ENCODE measurements at places on chromosomes 7 and 10.
A peak's percentile ranks its signal among the peaks of the same experiment; 100 is the strongest.

DNA sequence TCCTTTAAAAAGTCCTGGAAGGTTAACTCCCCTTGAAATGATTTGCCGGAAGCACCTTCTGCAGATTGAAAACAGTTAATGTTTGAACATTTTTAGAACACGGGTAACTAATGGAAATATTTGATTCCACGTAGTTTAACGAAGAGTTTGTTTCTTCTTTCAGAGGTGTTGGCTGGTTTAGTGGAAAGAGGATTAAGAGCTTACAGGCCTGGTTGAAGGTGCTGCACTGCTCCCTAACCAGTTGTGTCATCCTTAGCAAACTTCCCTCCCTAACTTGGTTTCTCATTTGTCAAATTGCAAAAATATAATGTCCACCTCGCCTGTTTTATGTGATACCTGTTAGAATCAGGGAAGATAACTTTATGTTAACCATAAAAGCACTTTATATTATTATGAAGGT is 243.0 kb upstream of the FZD8 start:
- no peak for DNase-seq

DNA sequence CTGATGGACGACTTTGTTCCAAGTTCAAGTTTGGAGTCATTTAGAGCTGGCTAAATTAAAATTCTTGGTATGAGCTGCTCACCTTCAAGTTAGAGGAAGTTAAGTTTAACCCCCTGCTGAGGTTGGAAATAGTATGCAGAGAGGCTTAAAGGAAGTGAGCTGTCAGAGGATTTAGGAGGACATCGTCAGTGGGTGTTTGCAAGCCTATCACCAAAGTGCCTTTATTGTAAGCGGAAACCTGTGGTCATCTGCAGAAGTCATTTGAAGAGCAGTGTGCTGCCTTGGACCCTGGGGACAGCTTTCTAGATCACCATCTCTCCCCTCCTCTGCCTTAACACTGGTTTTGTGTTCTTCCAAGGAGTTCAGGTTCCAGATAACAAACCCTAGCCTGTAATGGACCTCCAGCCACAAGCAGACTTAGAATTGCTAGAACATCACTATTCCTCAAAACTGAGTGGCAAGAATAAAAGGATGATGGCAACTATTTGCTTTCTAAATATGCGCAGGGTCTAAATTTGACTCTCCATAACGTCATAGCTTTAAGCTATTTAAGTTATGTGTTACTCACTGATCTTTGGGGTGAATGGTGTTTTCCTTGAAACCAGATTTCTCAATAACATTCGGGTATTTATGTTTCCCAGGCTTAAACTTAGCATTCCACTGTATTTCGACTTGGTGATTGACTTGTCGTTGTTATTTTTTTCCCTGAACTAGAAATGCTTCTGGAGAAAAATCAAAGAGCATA is 93.4 kb downstream of the SLC39A12 start:
- peak; percentile 93 for DNase-seq

GRCh38 chr7:26372704-26373103 is 81.0 kb downstream of the SNX10 start:
- no peak for DNase-seq

DNA sequence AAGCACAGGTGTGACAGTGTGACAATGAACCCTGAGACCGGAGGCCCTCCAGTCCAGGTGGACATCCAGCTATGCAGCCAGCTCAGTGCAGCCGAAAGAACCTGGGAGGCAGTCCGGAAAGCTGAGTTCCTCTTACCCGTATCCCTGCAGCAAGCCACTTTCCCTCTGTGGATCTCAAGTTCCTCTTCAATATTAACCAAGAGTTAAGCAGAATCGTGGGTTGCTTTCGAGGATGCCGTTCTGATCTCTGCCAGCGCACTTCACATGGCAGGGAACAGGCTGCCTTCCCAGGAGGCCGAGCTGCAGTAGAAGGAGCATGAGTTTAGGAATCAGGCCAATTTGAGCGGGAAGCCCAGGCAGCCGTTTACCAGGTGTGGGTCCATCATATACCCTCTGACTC is 591.6 kb downstream of the SDK1 start:
- no peak for DNase-seq

DNA sequence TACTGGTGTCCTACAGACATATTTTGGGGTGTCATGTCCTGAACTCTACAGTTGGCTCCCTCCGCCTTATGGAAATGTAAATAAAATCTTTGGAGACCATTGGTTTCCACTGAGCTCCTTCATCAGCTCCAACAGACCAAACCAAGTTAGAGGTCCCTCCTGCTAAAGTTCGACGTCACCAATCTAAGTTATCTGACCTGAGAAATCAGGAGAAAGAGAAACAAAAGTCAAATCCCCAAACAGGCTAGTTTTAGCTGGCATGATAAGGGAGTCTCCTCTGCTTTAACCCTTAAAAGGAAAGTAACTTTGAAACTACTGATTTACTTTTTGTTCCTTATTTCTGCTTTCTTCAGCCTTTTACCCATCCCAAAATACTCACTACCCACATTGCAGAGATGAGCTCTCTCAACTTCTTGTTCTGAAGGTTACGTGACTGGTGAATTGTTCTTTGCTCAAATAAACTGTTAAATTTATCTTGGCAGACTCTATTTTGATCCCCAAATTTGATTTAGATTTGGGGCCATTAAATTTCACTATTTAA is 39.9 kb downstream of the AVL9 start:
- no peak for DNase-seq

DNA sequence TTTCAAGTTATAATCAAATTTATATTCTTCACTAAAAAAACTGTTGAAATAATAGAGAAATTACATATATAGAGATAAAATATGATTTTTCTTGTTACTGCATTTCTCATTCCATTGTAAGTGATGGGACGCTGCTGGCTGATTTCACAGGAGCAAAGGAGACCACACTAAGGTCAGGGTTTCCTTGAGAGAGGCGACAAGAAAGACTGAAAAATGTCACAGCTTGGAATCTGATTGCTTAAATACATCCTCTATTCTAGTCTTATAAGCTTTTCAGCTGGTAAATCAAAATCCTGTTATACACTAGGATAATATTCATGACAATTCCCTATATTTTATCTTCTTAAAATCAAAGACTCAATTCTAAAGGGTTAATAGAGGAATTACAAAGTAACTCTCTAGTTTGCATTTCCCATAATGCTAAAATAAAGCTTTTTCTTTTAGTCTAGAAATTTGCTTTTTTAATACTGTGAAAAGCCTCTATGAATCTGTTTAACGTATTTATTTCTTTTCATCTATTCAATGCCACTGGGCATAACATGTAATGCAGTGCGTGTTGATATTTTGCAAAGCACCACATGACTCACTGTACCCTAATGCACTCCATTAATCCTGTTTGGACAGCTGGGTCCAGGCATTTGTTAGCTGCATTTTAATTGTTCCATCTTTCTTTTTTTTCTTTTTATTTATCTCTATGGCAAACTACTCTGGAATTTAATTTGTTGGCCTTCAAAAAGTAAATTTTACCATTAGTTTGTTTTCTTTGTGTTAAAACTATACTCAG is 81.7 kb downstream of the RNF32 start:
- DNase-seq, result peak; percentile 33
